ENCODE measurements at places on chromosomes 3 and 15.

DNA sequence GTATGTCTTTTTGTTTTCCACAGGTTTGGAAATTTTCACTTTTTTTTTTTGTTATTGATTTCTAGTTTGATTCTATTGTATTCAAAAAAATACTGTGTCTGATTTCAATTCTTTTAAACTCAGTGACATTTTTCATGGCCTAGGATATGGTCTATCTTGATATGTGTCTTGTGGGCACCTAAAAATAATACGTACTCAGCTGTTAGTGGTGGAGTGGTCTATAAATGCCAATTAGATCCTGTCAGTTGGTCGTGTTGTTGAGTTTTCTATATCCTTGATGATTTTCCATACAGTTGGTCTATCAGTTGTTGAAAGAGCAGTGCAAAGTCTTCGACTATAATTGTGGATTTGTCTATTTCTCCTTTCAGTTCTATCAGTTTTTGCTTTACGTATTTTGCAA is 61.7 kb downstream of the LSM3 start:
- DNase-seq = no peak

GRCh38 chr15:72340366-72340765 is 20.4 kb upstream of the CELF6 start:
- DNase-seq = no peak

GRCh38 chr15:48937886-48938285 is 25.8 kb downstream of the SHC4 start:
- no peak for DNase-seq

- DNase-seq = no peak
Observed at GRCh38 chr15:89778861-89779260, 2.7 kb downstream of the MESP2 start.

GRCh38 chr3:16439163-16439847 is 74.2 kb downstream of the RFTN1 start:
- DNase-seq = no peak

DNA sequence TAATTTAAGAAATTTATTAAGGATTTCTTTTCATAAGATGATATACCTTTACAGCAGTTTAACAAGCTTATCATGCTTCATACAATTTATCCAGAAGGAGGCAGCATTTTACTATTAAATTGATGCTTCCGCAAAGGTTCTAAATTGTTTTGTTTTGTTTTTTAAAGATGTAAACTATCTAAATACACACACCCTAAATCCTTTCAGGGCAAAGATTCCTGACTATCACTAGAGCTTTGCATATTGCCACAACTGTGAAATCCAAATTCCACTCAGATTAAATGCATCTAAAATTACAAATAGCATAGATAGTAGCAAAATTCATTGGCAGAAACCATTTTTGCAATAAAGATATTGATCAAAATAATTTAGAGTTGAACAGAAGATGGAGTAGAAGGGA is 44.5 kb upstream of the CCNL1 start:
- DNase-seq = no peak

DNA sequence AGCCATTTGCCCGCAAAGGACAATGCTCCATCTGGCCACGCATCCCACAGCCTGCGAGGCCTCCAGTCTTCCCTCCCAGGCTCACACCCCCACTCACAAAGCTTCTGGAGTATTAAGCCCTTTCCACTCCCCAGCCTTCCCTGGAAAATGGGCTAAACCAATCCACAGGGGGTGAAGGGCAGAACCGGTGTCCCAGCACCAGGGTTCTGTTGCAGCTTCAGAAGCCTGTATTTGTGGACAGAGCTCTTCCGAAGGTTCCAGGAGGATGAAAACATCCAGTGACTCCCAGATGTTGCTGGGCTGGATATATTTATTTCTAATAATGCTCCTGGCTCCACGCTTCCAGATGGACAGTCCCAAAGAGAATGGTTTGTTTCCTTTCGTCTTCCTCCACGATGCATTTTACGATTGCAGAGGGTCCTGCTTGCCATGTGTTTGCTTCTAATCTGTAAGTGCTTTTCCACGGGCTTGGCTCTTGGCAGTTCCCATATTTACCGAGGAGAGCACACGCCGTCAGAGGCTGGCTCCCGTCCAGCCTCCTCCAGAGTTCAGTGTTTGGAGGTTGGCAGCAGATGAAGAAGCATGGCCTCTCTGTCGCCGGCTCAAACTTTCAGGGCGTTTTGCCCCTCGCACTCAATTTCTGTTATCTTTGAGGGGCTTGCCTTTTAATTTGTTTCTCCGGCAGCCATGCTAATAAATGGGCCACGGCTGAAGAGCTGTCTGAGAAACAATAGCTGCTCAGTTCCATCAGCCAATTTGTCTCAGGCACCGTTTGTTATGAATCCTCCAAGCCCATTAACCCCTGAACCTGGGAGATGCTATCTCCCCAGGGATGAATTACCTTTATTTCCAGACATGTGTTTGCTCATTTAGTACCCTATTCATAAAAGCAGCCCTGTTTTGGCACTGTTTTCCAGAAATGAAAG is 367.9 kb upstream of the PROK2 start:
- DNase-seq = no peak

- no peak for DNase-seq
Observed at GRCh38 chr3:110485389-110485788, 586.2 kb upstream of the NECTIN3 start.

- DNase-seq = no peak
Observed at GRCh38 chr3:96966181-96966929, 152.0 kb downstream of the EPHA6 start.

DNA sequence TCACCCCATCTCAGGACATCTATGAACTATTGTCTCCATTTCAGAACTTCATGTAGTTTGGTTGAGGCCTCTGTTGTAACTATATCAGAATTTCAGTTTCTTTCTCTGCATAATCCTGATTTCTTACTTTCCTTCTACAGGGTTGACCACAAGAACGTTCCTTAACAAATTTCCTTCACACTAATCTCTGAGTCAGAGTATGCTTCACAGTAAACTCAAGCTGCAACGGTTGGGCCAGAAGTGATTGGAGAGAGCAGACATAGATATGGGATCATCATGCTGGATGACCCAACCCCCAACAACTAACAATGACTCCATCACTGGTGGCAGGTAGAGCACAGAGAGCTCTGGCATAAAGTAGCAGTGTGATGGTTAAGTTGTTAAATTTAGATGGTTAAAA is 128.8 kb upstream of the OSTN start:
- DNase-seq = no peak

GRCh38 chr3:58563386-58564035 is 13.7 kb downstream of the FAM107A start:
- DNase-seq = no peak

DNA sequence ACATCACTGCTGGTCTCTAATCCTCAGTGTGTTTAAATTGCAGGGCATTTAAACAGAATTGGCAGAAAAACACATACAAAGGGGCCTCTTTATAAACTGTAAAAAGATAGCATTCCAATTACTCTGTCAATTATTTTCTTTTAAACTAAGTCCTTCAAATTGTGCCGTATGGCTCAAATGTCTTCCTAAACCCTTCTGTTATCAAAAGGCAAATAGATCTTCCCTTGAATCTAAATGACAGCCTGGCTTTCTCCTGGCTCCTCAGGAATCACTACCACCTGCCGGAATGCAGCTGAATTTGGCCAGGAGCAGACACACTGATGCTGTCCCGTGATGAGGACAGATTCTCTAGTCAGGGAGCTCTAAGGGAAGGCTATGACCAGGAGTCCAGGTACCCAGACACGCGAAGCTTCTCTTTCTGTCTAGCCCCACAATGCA is 85.6 kb downstream of the IGF2BP2 start:
- no peak for DNase-seq

GRCh38 chr3:181698263-181698954 is 13.3 kb upstream of the SOX2 start:
- DNase-seq = no peak

- no peak for DNase-seq
Observed at GRCh38 chr15:92384381-92384780, 9.3 kb upstream of the ST8SIA2 start.

- DNase-seq = no peak
Observed at GRCh38 chr3:117264204-117264994, 554.8 kb downstream of the TUSC7 start.

DNA sequence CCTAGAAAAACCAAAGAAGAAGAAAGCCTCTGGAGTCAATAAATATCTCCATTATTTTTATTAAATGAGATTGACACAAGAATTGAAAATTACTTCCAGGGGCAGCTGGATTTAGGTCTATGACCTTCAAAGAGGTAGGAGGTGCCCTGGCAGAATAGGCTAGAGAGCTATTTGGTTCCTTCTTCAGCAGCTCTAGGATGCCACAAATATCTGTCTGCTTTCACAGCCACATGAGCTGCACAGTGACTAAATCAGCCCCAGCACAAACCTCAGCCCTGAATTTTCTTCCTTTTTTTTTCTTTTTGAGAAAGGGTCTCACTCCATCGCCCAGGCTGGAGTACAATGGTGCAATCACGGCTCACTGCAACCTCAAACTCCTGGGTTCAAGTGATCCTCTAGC is 223.5 kb downstream of the ABHD5 start:
- no peak for DNase-seq

GRCh38 chr15:80926126-80926525 is 63.5 kb downstream of the MESD start:
- DNase-seq = no peak

GRCh38 chr15:33067456-33067855 is 127.1 kb downstream of the FMN1 start:
- DNase-seq = no peak

DNA sequence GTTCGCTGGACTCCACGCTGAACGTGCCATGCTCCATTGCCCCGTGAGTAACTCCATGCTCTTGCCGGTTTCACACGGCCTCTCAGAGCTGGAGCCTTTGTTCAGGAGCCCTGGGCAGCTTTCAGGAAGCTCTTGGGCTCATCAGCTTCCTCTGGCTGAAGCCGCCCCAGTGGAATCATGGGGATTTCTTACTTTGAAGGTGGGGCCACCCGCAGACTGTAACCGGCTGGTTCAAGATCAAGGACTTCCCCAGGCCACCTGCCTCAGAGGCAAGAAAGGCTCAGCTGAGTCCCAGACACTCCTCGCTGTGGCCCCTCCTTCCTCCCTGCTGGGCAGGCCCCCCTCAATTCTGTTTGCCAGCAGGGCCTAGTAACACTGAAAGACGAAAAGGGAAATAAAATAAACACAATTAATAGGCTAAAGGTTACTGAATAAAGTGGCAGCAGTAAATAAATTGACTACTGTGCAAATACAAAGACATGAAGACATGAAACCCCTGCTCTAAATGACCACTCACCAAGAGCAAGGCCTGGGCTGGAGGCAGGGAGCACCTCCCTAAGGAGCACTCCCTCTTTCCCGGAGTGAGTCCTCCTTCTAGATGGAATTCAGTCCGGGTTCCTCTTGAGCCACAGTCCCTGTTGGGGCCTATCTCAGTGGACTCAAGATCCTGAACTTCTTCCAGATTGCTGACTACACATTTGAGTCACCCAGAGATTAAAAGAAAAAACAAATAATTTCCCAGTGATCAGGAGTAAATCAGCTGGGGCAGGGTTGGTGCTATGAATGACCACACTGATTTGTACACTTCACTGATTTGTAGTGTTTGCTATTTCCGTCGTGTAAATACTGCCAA is 51.0 kb downstream of the ZDHHC19 start:
- DNase-seq = peak; percentile 72

DNA sequence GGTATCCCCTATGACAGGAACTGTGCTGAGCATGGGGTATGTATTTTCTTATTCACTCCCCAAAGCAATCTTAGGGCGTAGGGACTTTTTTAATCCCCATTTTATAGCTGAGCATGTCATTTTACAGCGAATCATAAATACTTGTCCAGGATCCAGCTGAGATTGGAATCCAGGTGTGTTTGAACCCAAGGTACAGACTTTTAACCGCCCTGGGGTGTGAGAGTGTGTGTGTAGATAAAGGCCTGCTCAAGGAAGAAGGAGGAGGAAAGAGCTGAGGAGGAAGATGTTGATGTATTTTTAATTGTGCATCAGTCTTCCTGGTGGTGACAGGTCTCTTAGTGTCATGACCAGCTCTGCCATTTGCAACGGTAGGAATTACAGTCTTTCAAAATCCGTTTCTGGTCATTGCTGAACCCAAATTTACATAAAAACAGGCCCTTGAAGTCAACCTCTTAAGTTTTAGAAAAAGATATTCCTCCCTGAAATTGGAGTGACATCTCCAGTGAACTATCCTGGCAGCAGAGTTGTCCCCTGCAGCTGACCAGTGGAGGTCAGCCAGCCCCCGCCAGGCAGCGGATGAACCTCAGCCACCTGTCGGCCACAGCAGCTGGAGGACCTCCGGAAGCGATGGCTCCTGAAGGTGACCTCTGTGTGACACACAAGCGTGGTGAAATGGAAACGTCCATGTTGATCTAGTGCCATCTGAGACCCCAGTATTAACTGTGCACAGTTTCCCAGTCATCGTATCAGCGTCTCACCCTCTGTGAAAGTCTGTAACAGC is 92.8 kb upstream of the MITF start:
- DNase-seq = no peak

DNA sequence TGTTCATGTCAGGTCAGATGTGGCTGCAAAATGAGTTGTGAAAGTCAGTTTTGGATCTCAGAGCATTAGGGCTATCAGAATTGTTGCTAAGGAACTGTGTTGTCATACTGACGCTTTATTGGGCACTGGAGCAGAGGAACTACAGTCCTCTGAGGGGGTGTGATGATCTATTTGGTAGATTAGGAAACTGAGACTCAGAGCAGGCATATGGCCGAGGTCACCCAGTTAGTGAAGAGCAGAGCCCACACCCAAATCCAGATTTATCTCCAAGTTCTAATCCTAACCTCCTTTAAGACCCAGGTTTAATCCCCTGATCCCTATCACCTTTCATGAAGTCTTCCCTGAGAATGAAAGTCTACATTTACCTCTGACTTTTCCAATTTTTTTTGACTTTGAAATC is 25.6 kb upstream of the GLCE start:
- no peak for DNase-seq

DNA sequence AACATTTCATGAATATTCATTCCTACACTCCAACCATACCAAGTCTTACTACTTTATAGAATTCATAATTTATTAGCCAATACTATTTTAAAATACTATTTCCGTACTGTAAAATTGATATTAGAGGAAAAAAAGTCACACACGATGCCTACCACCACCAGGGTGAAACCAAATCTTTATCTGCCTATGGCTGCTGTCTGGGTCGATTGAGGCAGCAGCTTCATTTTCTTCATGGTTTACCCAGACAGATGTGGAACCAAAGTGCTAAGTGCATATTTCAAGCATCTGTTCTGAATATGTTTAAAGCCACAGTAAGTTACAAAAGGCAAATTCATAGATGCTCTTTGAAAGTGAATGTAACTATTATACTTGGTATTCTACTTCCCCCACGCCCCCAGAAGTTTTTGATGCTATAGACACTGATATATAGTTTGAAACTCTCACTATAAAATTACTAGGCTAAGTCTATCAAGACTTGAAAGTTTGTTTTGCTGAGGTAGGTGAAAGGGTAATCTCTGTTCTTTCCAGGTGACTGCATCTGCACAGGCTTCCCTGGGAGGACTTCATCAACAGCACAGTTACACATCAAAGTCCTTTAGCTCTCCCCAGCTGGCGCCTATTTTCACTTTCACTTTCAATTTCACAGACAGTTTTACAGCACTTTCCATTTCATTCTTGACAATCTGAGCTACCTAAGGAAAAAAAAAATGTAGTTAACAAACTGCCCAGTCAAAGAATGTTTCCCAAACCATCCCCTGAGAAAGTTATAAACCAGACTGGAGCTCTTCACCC is 113.9 kb downstream of the POLQ start:
- DNase-seq = no peak

- no peak for DNase-seq
Observed at GRCh38 chr15:66906668-66907614, 158.5 kb upstream of the SMAD3 start.
